Pulmonary artery endothelial cell (primary cell): ENCODE measurements at places on chromosomes 12 and 14. TPM values are rescaled to one million over a fixed set of nuclear protein-coding genes. Genes with fewer than 3 reads are reported as not detected.

- no peak for DNase-seq
Observed at GRCh38 chr12:11171969-11172675, 1.1 kb downstream of the SMIM10L1 start.

- no peak for DNase-seq
Observed at GRCh38 chr14:67609642-67610310, 9.7 kb upstream of the PIGH start.

- no peak for DNase-seq
Observed at GRCh38 chr14:91339671-91340369, 77.8 kb downstream of the CCDC88C start.

GRCh38 chr12:113524495-113524894, 52.8 kb upstream of the LHX5 start:
- DNase-seq: no peak

DNA sequence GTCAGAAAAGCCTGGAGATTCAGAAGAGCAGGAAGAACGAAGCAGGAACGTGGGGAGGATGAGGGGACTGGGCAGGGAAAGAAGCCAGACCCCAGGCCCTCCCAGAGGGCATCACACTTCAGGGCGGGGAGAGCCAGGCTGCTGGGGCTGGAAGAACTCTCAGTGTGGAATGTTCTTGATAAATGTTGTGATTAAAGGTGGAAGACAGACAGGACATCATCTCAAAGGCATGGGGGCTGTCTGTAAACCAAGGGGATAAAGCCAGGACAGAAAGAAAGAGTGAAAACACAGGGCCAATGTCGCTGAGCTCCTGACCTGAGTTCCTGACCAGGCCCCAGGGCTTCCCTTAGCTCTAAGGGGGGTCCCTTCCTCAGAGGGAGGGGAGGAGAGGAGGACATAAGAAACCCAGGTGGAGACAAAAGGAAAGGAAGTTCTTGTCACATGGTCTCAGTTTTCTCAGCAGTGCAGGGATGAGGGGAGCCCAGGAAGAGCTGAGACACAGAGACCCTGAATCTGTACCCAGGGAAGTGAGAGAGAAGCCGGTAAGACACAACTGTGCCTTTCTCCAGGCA, 56.3 kb downstream of the SETD3 start:
- DNase-seq: no peak

DNA sequence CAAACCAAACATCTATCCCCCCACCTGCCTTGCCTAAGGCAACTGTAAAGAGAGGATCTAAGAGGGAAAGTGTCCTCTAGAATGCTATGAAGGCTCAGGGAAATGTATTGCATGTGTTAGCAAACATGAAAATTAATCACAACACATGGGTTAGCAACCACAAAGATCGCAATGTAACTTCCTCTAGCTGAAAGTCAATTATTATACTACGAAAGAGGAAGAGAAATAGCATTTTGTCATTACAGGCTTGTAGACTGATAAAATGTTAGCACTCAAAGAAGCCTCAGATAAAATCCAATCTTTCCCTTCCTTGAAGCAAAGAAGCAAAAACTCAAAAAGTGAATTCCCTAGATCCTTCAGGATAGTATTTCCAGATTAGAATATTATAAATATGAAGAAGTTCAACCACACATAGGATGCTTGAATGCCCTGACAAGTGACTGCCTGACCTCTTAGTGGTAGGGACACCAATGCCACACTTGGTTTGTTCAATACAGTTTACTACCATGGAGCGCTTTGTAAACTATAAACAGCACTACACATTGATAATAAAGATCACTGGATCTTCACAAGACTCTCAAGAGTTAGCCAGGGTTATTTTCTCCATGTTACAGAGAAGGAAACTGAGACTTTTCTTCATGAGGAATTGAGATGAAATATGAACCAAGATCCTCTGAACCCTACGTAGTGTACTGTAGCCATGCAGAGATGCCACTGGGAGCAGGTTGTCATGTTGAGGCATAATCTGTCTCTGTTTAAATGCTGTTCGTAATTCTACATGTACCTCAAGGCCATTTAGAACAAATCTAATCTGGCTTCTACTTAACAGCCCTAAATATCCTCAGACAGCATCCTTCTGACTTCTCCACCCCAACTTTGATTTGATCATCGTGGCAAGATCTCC, 100.7 kb downstream of the ITPR2 start:
- DNase-seq: no peak

GRCh38 chr14:76834241-76834661, 8.0 kb downstream of the LRRC74A start:
- DNase-seq: no peak

DNA sequence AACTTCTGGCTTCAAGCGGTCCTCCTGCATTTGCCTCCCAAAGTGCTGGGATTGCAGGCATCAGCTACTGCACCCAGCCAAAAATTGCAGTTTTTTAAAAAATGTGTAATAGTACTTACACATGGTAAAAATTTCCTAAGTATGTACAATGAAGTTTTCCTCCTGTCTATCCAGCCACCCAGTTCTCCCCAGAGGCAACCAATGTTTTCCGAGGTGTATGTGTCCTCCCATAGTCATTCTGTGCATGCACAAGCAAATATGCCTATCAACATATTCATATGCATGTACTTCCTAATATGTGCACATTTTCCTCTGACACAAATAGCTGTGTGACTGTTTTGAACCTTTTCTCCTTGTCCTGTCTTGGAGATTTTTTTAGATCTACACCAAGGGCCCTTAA, 195.0 kb downstream of the SLC5A8 start:
- no peak for DNase-seq

- DNase-seq: no peak
Observed at GRCh38 chr12:27464220-27464554, 17.7 kb downstream of the SMCO2 start.

DNA sequence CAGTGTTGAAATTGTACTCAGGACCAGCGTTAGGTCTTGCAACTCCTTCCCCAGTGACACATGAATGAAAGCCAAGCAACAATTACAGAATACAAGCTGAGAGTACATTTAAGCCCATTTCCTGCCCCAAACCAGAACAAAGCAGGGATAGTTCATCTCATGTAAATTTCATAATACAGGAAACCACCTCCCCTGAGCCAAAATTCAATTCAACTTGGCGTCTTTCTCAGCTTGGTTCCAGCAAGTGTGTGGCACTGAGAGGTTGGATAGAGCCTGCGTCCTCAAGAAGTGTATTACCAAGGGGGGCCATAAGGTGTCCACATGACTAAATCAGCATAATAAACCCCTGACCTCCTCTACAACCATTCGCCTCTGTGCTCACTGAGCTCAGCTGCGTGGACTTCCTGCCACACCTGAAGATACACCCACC, 278.9 kb upstream of the CRY1 start:
- no peak for DNase-seq

DNA sequence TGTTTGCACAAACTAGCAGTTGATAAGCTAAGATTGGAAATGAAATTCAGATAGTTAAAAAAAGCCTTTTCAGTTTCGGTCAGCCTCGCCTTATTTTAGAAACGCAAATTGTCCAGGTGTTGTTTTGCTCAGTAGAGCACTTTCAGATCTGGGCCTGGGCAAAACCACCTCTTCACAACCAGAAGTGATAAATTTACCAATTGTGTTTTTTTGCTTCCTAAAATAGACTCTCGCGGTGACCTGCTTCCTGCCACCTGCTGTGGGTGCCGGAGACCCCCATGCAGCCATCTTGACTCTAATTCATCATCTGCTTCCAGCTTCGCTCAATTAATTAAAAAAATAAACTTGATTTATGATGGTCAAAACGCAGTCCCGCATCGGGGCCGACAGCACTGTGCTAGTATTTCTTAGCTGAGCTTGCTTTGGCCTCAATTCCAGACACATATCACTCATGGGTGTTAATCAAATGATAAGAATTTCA, 335.6 kb downstream of the TMEM121 start:
- no peak for DNase-seq

- DNase-seq: no peak
Observed at GRCh38 chr12:91723191-91723590, 422.5 kb downstream of the BTG1 start.

- no peak for DNase-seq
Observed at GRCh38 chr14:23483236-23483854, 13.8 kb downstream of the NGDN start.

DNA sequence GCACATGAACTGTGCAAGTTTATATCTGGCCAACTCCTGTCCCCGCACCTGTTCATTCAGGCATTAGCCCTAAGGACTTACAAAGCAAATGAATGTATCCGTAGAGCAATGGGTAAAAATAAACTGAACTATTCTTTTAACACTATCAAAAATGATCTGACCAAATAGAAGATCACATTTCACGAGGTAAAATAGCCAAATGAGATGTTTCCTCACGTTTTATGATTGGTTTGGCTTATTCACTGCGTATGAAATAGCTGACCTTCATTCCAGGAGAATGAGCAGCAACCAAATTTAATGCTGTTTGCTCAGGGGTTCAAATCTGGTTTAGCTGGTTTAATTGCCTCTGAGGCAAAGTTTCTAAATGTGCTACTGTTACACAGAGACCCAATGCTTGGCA, 216.0 kb upstream of the EEA1 start:
- no peak for DNase-seq

DNA sequence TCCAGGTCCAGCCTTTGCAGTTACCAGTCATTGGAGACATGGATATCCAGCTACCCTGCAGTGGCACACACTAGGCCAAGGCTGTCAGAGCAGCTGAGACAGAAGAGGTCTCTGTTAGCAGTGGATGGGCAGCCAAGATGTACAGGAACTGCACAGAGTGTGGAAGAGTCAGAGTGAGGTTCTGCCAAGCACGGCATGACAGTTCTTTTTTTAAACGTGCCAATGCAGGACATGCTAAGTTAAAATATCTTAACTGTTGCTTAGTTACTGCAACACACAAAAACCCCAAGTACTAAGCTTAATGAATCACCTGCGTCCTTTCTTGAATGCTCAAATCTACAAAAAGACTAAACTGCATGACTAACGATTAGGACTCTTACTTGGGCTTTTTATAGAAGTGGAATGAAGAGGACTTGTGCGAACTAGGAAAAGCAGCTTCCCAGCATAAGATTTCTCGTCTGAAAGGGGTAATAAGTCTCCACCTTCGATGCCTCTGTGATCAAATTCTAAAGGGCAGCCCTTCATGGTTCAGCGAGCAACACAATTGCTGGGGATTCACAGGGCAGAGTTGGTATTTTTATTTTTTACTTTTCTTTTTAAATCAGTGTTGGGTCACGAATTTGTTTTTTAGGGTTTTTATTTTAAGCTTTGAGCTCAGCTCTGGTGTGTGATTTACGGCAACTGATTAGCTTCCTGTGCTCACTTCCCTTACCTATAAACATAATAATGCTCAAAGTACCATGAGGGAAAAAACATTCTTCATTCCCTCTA, 20.6 kb downstream of the MAPK1IP1L start:
- DNase-seq: peak; percentile 33

DNA sequence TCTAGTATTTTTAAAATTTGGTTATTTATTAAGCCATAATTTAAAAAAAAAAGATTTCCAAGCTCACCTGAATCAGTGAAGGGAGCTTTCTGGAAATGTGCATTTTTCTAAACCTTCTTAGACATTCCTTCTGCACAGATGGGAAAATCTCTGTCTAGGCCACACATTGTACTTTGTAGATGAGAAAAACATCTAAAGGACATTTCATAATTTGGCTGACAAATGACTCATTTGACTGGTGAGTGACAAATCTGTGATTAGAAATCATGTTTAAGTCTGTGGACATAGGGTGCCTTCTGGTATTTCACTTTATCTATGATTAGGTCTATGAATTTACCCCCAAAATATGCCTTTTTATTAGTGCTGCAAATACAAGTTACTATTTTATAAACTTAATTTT, 1044.9 kb upstream of the FLRT2 start:
- DNase-seq: no peak

DNA sequence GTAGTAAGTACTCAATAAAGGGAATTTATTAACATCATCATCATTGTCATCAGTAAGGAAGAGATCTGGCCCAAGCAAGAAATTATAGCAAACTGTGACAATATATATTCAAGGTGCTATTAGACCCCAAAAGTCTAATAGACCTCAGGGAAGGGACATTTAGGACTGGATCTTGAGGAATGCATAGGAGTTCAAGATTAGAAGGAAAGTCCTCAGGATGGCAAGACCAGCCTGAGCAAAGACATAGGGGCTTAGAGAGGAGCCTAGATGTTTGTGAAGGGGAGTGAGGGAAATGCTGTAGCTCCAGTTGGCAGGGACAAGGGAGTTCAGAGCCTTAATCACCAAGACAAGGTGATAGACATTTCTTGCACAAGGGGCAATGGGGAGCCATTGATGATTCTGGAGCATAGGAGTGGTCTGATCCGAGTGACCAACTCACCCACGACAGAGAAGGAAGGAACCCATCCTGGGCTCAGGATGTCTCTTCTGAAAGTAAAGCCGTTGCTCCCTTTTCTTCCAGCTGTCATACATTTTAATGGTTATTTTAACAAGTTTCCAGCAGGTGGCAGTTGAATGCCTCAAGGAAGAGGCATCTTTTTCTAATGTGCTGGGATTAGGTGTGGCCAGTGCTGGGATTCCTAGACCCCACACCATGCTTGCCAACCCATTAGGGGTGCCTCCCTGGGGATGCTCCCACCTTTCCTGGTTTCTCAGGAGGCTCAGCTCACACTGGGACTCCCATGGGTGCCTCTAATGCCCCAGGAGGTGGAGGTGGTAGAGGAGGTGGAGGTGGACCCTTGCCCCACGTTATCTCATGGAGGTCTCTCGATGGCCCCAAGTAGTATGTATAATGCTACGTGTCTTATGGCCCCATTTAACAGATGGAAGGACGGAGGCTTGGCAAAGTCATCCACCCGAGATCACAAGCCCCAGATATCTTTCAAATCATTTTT, 37.8 kb downstream of the PHETA1 start:
- peak; percentile 10 for DNase-seq

GRCh38 chr12:110355073-110355472, 48.4 kb downstream of the ANAPC7 start:
- DNase-seq: no peak

DNA sequence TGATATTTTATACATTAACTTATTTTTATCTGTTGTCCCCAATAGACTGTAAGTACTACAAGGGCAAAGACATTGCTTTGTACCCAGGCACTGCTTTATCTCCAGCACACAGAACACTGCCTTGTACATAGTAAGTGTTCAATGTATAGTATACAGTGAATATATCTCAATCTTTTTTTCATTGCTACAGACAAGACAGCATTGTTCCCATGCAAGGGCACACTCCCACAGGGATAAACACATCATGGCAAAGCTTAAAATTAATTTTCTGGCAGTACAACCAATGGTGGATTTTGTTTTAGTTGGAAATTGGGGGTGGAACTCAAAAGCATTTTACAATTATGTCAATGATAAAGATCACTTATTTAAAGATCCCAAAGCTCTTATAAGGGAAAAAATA, 112.3 kb upstream of the EEA1 start:
- DNase-seq: no peak

KRT2 gene
- total RNA-seq: not detected in 2 replicates

NPFF gene
- total RNA-seq: not detected in 2 replicates

KLRD1 gene
- 0.20 and 0.32 TPM in 2 replicates for total RNA-seq

ARL6IP4 gene
- 214 and 261 TPM in 2 replicates for total RNA-seq

RHOJ gene
- 65.8 and 126 TPM in 2 replicates for total RNA-seq

SLC6A15 gene
- 0.53 and 0.92 TPM in 2 replicates for total RNA-seq

CLEC7A gene
- 0.07 TPM in 2 replicates for total RNA-seq

NKX2-1 gene
- not detected in 2 replicates for total RNA-seq

ANKRD9 gene
- 13.2 and 19.1 TPM in 2 replicates for total RNA-seq

NOS1 gene
- total RNA-seq: 0.04 and 0.07 TPM in 2 replicates

FBXW8 gene
- 6.1 and 9.2 TPM in 2 replicates for total RNA-seq

KLRC1 gene
- not detected in 2 replicates for total RNA-seq

MGP gene
- 56.4 and 196 TPM in 2 replicates for total RNA-seq
